Cerebellar cortex (tissue), 1 donor: ENCODE measurements at places on chromosomes 5 and 9.
A peak's percentile ranks its signal among the peaks of the same experiment; 100 is the strongest.

DNA sequence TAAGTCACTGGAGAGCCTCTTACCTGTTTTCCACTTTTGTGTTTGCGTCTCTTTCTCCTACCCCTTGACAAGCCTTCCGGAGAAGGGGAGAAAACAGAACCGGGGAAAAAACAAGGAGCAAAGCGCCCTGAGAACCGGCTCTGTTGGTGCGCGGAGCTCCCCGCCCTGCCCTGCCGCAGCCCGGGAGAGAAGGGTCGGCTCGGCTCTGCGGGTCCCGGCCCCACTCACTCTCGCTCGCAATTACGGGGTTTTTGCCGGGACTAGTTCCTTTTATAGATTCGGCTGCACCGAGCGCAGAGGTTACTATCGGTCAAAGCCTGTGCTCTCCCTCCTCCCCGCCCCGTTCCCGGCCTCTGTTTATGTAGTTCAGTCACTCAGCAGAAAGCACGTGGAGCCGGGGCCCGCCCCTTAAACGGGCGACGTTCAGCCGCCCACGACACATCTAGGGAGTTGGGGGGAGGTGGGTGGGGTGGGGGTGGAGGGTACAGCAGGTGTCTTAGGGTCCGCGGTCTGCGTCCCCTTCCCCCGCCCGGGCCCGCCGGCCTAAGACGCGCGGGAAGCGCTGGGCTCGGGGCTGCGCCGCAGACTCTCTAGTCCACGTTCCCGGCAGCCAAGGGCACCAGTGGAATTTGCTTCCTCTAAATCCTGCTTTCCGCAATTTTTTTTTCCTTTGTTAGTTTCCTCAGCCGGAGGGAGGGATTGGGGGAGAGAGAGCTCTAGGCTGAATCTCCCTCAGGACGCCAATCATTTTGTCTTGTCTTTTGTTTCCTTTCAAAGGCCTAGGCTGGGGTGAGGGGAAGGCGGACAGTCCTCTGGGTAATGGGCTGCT lies at the start of gene ABCA1:
TSS of gene ABCA1 (minus strand) at position 244 of the 829 bp plus-strand sequence. CDS start 24,476 bp downstream, outside the sequence.
- DNase-seq: peak; percentile 79

DNA sequence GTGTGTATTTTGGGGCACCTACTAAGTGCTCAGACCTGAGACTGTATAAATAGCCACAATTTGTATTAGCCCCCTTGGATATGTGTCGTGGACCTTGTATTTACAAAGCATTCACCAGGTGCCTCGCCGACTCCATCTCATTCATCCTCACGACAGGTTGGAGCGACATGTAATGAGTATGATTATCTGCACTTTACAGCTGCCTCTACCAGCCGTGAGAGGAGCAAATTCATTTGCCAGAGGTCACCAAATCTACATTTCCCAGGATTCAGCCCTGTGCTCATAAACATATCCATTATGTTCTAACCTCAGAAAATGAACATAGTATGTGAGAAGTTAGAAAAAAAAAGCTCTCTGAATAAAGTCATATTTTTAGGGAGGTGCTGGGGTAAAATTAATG lies 167.4 kb downstream of the ZDHHC21 start:
- peak; percentile 35 for DNase-seq

DNA sequence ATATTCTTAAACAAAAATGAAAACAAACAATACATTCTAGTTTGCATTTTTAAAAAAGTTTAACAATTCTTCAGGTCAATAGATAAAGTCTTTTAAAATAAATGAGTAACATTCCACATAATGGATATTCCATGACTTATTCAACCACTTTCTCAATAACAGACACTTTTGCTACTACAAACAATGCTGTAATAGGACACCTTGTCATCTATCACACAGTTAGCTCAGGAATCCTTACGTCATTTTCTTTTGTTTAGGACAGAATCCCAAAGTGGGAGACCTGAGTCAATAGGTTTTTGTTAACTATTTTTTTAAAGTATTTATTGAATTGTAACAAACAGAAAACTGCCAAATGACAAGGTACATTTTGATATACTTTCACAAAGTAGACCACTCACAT lies 72.5 kb downstream of the CEP120 start:
- DNase-seq: no peak

DNA sequence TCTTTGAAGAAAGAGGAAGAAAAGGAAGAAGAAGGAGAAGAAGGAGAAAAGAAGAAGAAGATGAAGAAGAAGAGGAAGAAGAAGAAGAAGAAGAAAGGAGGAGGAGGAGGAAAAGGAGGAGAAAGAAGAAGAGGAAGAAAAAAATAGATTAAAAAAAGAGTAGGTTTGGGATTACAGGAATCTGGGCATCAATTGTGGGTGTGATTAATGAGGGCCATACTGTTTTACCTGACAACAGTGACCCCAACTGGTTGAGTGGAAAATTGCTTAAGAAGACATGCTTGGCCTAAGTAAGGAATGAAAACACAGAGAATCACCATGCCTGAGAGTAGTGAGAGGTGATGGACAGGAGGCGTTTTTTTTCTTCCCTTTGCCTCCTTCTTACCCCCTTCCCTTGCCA lies 114.6 kb downstream of the FAM170A start:
- peak; percentile 39 for DNase-seq

- DNase-seq: peak; percentile 58
Measured at GRCh38 chr5:141618030-141618803, 583 bp downstream of the DIAPH1 start.

DNA sequence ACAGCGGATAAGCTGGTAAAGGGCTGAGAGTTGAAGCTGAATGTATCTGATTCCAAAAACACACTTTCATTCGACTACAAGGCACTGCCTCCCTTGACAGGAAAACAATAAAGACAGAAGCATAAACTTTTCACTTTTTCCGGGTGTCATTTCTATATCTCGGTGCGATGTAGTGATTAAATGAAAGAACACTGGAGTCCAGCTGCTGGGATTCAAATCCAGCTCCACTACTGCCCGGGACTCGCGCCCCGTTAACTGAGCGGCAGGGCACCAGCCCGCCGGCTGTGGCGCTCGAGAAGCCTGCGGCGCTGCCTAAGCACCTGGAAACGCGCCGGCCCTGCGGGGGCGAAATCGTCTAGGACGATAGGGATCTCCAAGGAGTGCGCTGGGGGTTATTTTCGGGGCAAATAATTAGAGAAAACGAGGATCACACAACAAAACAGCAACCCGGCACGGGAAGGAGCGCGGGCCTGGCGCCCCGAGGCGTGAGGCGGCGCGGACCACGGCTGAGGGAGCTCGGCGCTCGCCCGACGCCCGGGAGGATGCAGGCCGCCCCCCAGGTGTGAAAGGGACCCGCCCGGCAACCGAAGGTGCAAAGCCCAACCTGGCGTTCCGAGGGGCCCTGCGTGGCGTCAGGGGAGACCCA lies 837 bp downstream of the UIMC1 start:
- DNase-seq: peak; percentile 55

DNA sequence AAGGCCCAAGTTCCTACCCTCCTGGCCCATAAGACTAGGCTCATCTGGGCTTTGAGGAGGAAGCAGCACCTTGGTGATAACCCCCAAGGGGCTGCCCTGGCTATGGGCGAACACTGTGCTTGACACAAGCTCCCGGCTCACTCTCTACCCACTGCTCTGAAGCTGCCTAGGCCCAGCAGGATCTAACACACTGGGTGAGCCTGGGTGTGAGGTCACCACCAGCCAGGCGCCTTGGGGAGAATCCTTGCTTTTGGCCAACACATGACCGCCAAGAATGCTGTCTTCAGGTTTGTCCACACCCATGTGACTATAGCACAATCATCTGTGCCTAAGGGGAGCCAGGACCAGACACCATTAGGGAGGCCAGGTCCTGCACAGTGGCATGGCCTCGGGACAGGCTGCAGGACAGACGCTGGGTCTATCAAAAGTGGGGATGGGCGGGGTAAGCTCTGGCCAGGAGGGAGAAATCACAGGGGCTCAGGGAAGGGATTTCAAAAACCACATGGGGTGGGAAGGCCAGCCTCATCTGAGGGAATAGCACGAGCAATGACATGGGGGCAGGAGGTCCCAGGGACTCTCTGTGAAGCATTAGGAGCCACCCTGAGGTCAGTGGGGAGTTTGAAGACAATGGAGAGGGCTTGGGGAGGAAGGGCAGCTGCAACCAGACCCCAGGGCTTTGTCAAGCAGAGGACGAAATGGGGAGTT lies 29.6 kb downstream of the BICD2 start:
- no peak for DNase-seq
